Stimulated activated CD8-positive, alpha-beta memory T cell treated with anti-CD3 and anti-CD28 coated beads, Interleukin-15, amount 100 ng/mL, for 48 hours (primary cell): ENCODE measurements at places on chromosomes 5 and 9.

DNA sequence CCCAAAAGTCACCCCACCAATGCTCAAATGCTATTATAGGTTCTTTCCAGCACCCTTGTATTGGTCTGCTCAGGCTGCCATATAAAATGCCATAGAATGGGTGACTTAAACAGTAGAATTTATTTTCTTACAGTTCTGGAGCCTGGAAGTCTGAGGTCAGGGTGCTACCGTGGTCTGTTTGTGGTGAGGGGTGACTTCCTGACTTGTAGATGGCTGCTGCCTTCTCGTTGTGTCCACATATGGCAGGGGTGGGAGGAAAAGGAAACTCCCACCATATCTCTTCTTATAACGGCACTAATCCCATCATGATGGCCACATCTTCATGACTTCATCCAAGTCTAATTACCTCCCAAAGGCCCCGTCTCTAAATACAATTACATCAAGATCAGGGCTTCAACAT, 257.8 kb upstream of the TARS1 start:
- no peak for DNase-seq

- DNase-seq, result no peak
These were observed 95.2 kb downstream of the ERBIN start for GRCh38 chr5:66021585-66021984.

GRCh38 chr5:170330568-170331054, 33.0 kb upstream of the LCP2 start:
- DNase-seq, result no peak

- no peak for DNase-seq
These were observed 64.4 kb upstream of the POU5F2 start for GRCh38 chr5:93805616-93806379.

GRCh38 chr5:152181461-152181860, 223.6 kb downstream of the NMUR2 start:
- no peak for DNase-seq

GRCh38 chr5:83281658-83282057, 189.9 kb upstream of the VCAN start:
- DNase-seq, result no peak
